ENCODE measurements at places on chromosomes 16 and 17. TPM values are rescaled to one million over a fixed set of nuclear protein-coding genes. Genes with fewer than 3 reads are reported as not detected.

DNA sequence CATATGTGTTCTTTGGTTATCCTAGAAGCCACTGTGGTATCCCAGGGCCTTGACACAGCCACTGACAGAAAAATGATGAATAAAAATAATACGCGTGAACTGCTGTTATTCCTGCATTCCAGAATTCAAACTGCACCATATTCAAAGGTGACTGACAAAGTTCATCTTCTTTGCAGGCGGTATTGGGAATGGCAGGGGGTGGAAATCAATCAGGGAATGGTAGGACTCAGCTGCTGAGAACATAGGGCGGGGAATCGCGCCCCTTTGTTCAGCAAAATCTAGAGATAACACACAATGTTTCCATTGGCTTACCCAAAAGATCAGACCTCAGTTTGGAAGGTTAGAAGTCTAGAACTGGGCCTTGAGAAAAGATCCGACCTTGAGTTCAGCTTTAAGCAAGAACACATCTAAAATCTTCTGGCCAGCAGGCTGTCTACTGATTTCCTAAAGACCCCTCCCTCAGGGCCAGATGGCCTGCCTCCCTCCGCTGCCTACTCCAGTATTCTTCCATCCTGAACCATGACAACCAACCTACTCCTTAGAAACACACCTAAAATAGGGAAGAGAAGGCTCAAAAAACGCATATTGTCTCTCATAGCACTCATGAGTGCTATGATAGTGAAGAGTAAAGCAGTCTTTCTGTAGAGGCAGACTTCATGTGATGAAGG lies 34.1 kb downstream of the CDK5R1 start:
- no peaks in the 10 kb centered on the region for H3K27me3 ChIP-seq
- peaks cover 22% of the 10 kb centered on the region for H3K4me1 ChIP-seq
- no peak overlapping the region for H3K4me3 ChIP-seq
- DNase-seq: no peak

The HBM gene
- total RNA-seq: not detected

- no peak for DNase-seq
- no peaks in the 10 kb centered on the region for H3K4me1 ChIP-seq
- no peaks in the 10 kb centered on the region for H3K27me3 ChIP-seq
Observed at GRCh38 chr16:89135971-89136765, 35.4 kb upstream of the CDH15 start.

DNA sequence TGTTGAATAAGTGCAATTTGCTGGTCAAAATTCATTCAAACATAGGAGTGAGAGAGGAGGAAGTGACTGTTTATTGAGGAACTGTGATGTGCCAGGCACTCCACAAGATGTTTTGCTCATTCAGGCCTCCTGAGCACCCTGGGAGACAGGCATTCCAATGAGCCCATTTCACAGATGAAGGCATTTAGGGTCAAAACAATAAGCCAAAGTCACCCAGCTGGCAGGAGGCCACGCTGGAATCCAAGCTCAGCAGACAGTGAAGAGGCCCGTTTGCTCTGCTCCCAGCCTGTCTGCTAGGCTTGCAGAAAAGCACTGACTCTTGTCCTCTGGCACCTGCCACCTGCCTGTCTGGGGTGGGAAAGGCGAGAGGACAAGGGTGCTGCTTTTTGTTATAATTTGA lies 10.1 kb upstream of the SLC25A39 start:
- DNase-seq: peak; percentile 39
- H3K36me3 ChIP-seq: no peaks in the 10 kb centered on the region
- H3K27me3 ChIP-seq: no peaks in the 10 kb centered on the region
- no peak overlapping the region for H3K27ac ChIP-seq
- no peaks in the 10 kb centered on the region for H3K4me1 ChIP-seq
- H3K4me3 ChIP-seq: no peak overlapping the region

DNA sequence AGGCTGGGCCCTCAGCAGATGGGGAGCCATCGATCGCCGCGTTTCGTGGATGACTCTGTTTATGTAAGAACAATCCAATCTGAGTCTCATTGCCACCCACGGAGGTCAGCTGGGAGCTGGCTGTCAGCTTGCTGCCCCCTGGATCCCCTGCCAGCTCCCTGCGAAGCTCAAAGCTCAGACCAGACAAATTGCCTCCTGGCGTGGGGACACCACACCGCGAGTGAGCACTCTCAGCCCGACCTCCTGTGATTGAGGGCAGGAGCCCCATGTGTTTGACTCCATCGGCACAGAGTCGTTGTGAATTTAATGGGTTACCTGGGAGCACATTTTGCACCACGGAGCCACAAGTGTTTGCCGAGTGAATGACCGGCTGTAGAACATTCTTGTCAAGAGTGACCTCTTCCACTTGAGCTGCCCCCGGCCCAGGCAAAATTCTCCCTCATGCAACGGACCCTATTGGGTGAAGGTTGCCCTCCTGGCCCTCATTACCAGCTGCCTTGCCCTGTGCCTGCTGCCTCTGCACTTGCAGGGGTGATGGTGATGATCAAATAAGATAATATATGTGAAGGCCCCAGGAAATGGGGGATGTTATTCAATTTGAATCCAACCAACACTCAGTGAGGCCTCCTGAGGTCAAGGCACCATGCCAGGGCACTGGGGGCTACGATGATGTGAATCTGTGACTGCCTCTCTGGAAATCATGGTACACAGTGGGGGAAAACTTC lies 7.6 kb upstream of the GFAP start:
- H3K36me3 ChIP-seq: peaks cover 16% of the 10 kb centered on the region
- H3K27me3 ChIP-seq: 0 out of 2 replicates have a peak, but pooled peaks cover 2% of the 10 kb centered on the region
- H3K4me3 ChIP-seq: no peak overlapping the region
- no peak for DNase-seq

DNA sequence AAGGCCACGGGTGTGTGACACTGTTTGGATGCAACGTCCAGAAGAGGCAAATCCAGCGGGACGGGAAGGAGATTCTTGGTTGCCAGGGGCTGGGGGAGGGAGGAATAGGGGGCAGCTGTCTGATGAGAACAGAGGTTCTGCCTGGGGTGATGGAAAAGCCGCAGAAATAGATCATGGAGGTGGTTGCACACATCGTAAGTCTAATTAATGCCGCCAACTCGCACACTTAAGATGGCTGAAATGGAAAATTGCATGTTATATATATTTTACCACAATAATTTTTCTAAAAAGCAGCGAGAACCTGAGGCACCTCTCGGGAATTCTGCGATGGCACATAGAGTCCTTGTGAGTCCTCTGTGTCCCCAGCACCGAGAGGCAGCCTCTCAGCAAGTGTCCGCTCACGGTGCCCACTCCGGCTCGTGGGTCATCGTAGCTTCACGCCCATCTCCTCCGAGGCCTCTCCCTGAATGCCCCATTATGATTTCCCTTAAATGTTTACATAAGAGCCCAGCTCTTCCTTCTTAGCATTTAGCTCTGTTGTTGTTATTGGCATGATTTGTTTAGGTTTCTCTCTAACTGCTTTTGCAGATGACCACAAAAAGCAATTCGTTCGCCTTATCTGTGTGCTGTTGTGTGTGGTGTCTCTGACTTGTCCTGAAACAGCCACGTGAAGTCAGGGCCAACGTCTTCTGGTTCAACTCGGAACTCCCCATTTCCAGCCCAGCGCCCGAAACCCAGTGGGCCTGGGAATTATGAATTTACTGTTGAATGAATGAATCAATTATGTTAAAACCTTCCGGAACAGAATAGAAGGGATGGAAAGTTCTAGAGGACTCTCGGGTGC lies 7.7 kb downstream of the WFDC1 start:
- H3K27ac ChIP-seq: no peak overlapping the region
- no peaks in the 10 kb centered on the region for H3K27me3 ChIP-seq
- no peaks in the 10 kb centered on the region for H3K36me3 ChIP-seq
- no peak overlapping the region for H3K4me3 ChIP-seq
- peaks cover 3% of the 10 kb centered on the region for H3K4me1 ChIP-seq

The KRTAP2-2 gene
- not detected for total RNA-seq

The ZG16 gene
- total RNA-seq: not detected

- peaks cover 5% of the 10 kb centered on the region for H3K36me3 ChIP-seq
- H3K27me3 ChIP-seq: no peaks in the 10 kb centered on the region
- DNase-seq: no peak
- H3K27ac ChIP-seq: no peak overlapping the region
- no peak overlapping the region for H3K4me3 ChIP-seq
Observed at GRCh38 chr17:33072421-33073161, 80.9 kb downstream of the SPACA3 start.

GRCh38 chr17:56822725-56823124 lies 11.0 kb downstream of the C17orf67 start:
- no peak for DNase-seq
- H3K4me3 ChIP-seq: no peak overlapping the region
- peaks cover 7% of the 10 kb centered on the region for H3K36me3 ChIP-seq

The AOC3 gene
- total RNA-seq: 2.6 TPM

The ARHGAP44 gene
- 9.9 TPM for total RNA-seq

DNA sequence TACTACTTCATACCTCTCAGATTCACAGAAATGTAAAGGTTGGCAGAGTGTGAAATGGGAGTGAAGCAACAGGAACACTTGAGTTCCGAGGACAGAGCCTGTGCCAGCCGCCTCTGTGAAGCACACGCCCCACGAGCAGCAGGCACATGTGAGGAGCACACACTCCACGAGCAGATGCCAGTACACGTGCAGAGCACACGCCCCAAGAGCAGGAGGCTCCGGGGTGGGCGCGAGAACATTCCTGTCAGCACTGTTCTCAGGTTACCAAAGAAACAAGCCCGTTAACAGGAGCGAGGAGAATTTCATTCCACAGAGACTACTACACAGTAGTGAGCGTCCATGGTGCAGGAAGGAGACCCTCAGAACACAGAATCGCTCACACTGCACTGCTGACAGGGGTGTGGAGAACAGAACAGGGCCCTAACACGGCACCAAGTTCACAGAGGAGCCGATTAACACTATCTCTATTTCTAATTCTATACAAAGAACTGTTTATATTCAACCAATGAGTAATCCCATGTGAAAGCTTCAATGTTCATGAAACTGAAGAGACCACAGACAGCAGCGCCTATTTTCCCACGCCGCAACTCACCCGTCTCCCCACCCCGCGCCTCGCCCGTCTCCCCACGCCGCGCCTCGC lies 40.1 kb downstream of the KLHDC4 start:
- no peak overlapping the region for H3K27ac ChIP-seq
- no peaks in the 10 kb centered on the region for H3K4me1 ChIP-seq
- no peak for DNase-seq

The MYO15B gene
- 41.9 TPM for total RNA-seq

DNA sequence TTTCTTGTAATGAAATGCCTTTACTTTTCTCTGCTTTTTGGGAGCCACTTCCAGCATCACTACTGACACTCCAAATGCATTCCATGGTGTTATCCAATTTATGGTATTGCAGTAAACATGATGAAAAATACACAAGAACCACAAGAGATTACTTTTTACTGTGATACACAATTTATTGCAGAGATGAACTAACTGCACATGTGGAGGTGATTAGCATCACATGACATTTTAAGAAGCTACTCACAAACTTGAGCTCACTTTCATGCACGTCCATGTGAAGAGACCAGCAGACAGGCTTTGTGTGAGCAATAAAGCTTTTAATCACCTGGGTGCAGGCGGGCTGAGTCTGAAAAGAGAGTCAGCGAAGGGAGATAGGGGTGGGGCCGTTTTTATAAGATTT lies 780.5 kb upstream of the GOT2 start:
- H3K36me3 ChIP-seq: no peaks in the 10 kb centered on the region
- no peaks in the 10 kb centered on the region for H3K27me3 ChIP-seq
- H3K4me1 ChIP-seq: no peaks in the 10 kb centered on the region
- H3K27ac ChIP-seq: no peak overlapping the region
- no peak for DNase-seq
- no peak overlapping the region for H3K4me3 ChIP-seq

GRCh38 chr16:14314116-14314515 lies 243.0 kb downstream of the MRTFB start:
- no peak overlapping the region for H3K27ac ChIP-seq
- H3K36me3 ChIP-seq: peaks cover 7% of the 10 kb centered on the region
- DNase-seq: no peak

GRCh38 chr17:83192161-83192788 lies 112.9 kb downstream of the METRNL start:
- peaks cover 3% of the 10 kb centered on the region for H3K36me3 ChIP-seq
- H3K27ac ChIP-seq: no peak overlapping the region
- H3K4me3 ChIP-seq: no peak overlapping the region
- no peaks in the 10 kb centered on the region for H3K27me3 ChIP-seq
- no peaks in the 10 kb centered on the region for H3K4me1 ChIP-seq
- no peak for DNase-seq

The KRTAP9-2 gene
- total RNA-seq: not detected

DNA sequence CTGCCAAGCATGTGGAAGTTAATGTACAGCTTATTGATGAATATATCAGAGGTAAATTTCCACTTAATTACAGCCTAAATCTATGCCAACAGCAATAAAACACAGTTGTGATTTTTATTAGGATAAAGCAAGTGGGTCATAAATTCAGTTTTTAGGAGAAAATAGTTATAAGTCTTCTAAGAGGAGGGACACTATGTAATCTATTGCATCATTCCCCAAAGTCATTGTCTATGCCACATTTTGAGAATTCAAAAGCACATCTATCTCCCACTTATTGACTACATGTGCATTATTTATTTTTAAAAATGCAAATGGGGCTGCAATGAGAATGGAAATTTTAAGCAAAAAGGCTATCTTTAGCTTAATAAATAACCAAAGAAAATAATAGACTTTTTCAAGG lies 23.7 kb upstream of the NSRP1 start:
- no peak overlapping the region for H3K27ac ChIP-seq
- no peaks in the 10 kb centered on the region for H3K36me3 ChIP-seq
- no peak overlapping the region for H3K4me3 ChIP-seq
- H3K27me3 ChIP-seq: no peaks in the 10 kb centered on the region
- no peaks in the 10 kb centered on the region for H3K4me1 ChIP-seq

The CRHR1 gene
- total RNA-seq: 0.52 TPM

- no peaks in the 10 kb centered on the region for H3K36me3 ChIP-seq
- no peaks in the 10 kb centered on the region for H3K4me1 ChIP-seq
- no peak overlapping the region for H3K27ac ChIP-seq
- H3K27me3 ChIP-seq: no peaks in the 10 kb centered on the region
- DNase-seq: no peak
- H3K4me3 ChIP-seq: no peak overlapping the region
Observed at GRCh38 chr17:40597156-40597555, 31.9 kb upstream of the CCR7 start.

- H3K4me1 ChIP-seq: no peaks in the 10 kb centered on the region
- no peak overlapping the region for H3K27ac ChIP-seq
- H3K36me3 ChIP-seq: peaks cover 32% of the 10 kb centered on the region
- H3K27me3 ChIP-seq: no peaks in the 10 kb centered on the region
Observed at GRCh38 chr17:28929787-28930186, 21.5 kb downstream of the PHF12 start.

The CBFA2T3 gene
- total RNA-seq: 2.9 TPM

GRCh38 chr17:8724451-8724850 lies 20.2 kb downstream of the CCDC42 start:
- no peaks in the 10 kb centered on the region for H3K27me3 ChIP-seq
- no peak for DNase-seq
- no peak overlapping the region for H3K4me3 ChIP-seq

DNA sequence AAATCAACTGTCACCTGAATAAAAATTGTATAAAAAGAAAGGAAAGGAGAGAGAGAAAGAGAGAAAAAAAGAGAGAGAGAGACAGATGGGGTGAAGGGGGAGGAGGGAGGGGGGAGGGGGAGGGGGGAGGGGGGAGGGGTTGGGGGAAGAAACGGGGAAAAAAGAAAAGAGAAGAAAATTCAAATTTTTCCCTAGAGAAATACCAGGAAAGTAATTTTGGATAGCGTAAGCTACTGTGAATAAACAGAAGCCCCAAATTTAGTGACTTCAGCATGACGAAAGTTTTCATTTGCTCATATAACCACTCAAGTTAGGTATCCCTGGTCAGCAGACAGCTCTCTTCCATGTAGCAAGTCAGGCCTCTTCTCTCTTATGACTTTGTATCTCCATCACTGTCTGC lies 289.4 kb upstream of the MYOCD start:
- H3K4me1 ChIP-seq: no peaks in the 10 kb centered on the region
- DNase-seq: no peak
- no peak overlapping the region for H3K27ac ChIP-seq

The YBX2 gene
- total RNA-seq: 26.0 TPM
